ENCODE measurements at places on chromosomes 13 and 19. TPM values are rescaled to one million over a fixed set of nuclear protein-coding genes. Genes with fewer than 3 reads are reported as not detected.
A peak's percentile ranks its signal among the peaks of the same experiment; 100 is the strongest.

IZUMO2 gene
- total RNA-seq: not detected

TYROBP gene
- total RNA-seq: 81.5 TPM

CABP5 gene
- total RNA-seq: not detected

ZNF415 gene
- total RNA-seq: 10.8 TPM

SHISA7 gene
- 0.75 TPM for total RNA-seq

GRCh38 chr13:22162889-22163288 lies 492.0 kb downstream of the FGF9 start:
- no peak overlapping the region for H3K4me3 ChIP-seq
- no peak for DNase-seq
- H3K27me3 ChIP-seq: no peaks in the 10 kb centered on the region
- no peaks in the 10 kb centered on the region for H3K4me1 ChIP-seq
- H3K36me3 ChIP-seq: no peaks in the 10 kb centered on the region

- no peak overlapping the region for H3K27ac ChIP-seq
- H3K36me3 ChIP-seq: no peaks in the 10 kb centered on the region
- H3K27me3 ChIP-seq: no peaks in the 10 kb centered on the region
- H3K4me1 ChIP-seq: no peaks in the 10 kb centered on the region
These were observed 24.3 kb downstream of the ARL11 start for GRCh38 chr13:49652355-49653305.

- H3K27ac ChIP-seq: no peak overlapping the region
- H3K4me1 ChIP-seq: no peaks in the 10 kb centered on the region
- H3K27me3 ChIP-seq: no peaks in the 10 kb centered on the region
- no peak overlapping the region for H3K4me3 ChIP-seq
These were observed 95.3 kb upstream of the SLC10A2 start for GRCh38 chr13:103161476-103161875.

GRCh38 chr19:46660551-46661019 lies 397 bp downstream of the DACT3 start:
- H3K4me3 ChIP-seq: peak overlapping the region; percentile 55
- peaks cover 10% of the 10 kb centered on the region for H3K4me1 ChIP-seq
- DNase-seq: no peak
- H3K27me3 ChIP-seq: peaks cover 30% of the 10 kb centered on the region
- no peaks in the 10 kb centered on the region for H3K36me3 ChIP-seq
- H3K27ac ChIP-seq: peak overlapping the region; percentile 69

DNA sequence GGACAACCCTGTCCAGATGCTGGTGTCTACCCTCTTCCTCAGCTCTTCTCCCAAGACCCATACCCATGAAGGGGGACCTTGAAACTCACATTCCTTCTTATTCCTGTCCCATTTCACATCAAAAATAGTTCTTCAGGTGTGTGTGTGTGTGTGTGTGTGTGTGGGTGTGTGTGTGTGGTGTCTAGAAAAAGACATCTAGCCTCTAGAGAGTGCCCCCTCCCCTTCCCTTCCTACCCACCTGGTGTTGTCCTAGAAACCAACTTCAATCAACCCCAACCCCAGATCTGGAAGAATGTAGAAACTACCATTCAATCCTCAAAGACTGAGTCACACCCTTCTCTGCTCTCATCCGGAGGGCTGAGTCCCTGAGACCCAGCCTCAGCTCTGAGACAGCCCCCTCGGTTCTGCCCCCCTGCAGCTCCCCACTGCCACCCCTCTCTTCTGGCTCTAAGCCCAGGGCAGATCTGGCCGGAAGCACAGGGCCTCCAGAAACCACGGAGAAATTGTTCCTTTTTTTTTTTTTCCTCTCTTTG lies 3.5 kb downstream of the KCNN4 start:
- DNase-seq: no peak
- no peaks in the 10 kb centered on the region for H3K36me3 ChIP-seq
- H3K4me3 ChIP-seq: no peak overlapping the region
- H3K4me1 ChIP-seq: peaks cover 70% of the 10 kb centered on the region
- no peaks in the 10 kb centered on the region for H3K27me3 ChIP-seq

Data from transverse colon (tissue), 4 donors.